ENCODE measurements at places on chromosomes 3 and 15. TPM values are rescaled to one million over a fixed set of nuclear protein-coding genes. Genes with fewer than 3 reads are reported as not detected.

DNA sequence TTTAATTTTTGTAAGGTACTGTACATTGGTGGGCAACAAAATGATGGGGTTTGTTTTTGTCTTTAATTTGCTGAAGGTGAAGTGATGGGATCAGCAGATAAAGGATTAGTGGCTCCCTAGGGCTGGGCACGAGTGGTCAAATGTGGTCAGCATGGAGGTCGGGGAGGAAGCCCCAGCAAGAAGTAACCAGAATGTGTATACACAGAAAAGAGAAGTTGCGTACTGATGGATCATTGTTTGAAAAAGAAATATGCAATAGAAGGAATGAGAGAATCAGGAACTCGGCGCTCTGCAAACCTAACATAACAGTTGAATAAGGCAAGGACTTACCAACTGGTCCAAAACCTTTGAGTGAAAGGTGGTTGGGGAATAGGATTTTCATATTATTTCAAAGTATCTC lies 1.5 kb downstream of the TMOD2 start:
- DNase-seq = no peak
- no peak overlapping the region for H3K4me3 ChIP-seq
- no peaks in the 10 kb centered on the region for H3K36me3 ChIP-seq
- H3K27ac ChIP-seq = no peak overlapping the region
- H3K4me1 ChIP-seq = peaks cover 12% of the 10 kb centered on the region
- peaks cover 8% of the 10 kb centered on the region for H3K27me3 ChIP-seq

The EPHB1 gene
- total RNA-seq = 0.60 TPM

The PLIN1 gene
- 0.75 TPM for total RNA-seq

DNA sequence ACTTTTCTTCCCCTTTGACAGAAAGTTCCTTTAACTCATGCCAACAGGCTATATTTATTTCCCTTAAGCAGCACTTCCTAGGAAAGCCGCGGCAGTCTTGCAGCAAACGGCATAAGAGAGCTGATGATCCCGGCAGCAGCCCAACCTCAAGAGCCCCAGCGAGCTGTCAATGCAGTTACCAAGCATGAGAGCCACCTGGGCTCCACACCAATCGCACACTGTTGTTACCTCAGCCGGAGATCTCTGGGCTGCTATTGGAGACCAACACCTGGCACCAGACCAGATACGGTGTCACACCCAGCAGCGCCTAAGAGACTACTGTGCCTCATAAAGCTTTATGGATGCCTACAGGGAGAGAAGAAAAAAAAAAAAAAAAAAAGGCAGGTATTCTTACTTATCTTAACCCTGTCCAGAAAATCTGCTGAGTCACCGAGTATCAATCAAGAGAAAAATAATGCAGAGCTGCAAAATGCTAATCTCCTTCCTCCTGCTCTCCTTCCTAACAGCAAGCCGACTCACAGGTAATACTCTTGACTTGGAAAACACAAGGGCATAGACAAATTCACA lies 11.7 kb downstream of the ABCC5 start:
- H3K36me3 ChIP-seq = peaks cover 4% of the 10 kb centered on the region
- peak; percentile 38 for DNase-seq
- no peak overlapping the region for H3K27ac ChIP-seq
- no peak overlapping the region for H3K4me3 ChIP-seq
- H3K4me1 ChIP-seq = peaks cover 3% of the 10 kb centered on the region
- no peaks in the 10 kb centered on the region for H3K27me3 ChIP-seq

DNA sequence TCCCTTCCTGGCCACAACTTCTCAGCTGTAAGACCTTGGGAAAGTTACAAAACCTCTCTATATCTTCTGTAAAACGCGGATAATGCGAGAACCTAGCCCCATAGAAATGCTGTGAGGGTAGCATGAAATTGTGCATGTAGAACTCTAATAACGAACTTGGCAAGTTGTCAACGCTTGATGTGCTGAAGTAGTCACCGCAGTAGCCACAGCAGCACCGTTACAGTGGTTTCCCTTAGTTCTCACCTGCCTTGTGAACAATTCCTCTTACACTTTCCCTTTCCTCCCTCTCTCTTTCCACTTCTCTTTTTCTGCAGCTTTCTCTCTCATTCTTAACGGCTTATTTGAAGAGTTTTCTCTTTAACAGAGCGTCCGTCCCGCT lies 447 bp upstream of the SHQ1 start:
- no peaks in the 10 kb centered on the region for H3K36me3 ChIP-seq
- peak overlapping the region; percentile 81 for H3K4me3 ChIP-seq
- H3K4me1 ChIP-seq = peaks cover 10% of the 10 kb centered on the region
- peak overlapping the region; percentile 16 for H3K27ac ChIP-seq

The P2RY14 gene
- total RNA-seq = 0.31 TPM

The PARP16 gene
- total RNA-seq = 19.3 TPM

DNA sequence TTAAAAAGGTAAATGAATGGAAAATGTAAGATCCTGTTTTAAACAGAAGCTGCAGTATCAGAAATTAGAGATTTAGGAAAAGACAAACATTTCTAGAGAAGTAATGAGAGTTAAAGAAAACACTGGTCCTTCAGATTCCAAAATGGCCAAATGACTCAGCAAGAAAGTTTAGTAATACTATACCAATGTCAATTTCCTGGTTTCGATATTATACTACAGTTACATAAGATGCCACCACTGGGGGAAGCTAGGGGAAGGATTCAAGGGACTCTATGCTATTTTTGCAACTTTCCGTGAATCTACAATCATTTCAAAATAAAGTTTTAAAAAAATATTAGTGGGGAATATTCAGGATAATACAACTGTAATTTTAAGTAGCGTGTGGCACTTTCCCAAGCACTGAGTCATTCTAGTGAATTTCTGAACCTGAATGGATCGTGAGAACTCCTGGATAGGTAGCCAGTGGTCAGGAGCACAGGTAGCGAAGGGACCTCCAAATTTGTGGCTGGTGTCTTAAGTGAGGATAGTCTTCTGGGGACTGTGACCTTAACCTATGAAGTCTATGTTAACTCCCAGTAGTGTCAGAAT lies 37.6 kb downstream of the TMCC1 start:
- H3K27me3 ChIP-seq = no peaks in the 10 kb centered on the region
- H3K27ac ChIP-seq = no peak overlapping the region
- no peak for DNase-seq

The CBLB gene
- 230 TPM for total RNA-seq

GRCh38 chr3:127165694-127166485 lies 27.0 kb upstream of the PRR23E start:
- H3K4me1 ChIP-seq = no peaks in the 10 kb centered on the region
- H3K27me3 ChIP-seq = no peaks in the 10 kb centered on the region
- no peaks in the 10 kb centered on the region for H3K36me3 ChIP-seq

DNA sequence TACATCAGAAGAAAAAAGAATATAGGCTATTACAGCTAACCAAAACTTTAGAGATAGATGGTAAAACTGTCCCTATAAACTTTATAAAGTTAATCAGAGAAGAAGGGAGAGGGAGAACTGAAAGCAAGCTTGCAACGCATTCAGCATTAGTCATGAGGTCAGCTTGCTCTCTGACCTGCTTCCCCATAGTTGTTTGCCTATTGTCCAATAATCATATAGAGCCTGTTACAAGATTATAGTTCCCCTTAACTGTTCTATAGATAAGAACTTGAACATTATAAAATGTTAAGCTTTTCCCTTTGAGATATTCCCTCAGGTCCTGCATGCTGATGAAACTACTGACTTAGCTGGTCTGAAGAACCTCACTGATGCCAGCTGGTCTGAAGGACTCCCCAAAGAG lies 74.5 kb downstream of the CPNE4 start:
- no peak overlapping the region for H3K27ac ChIP-seq
- no peaks in the 10 kb centered on the region for H3K27me3 ChIP-seq
- DNase-seq = no peak
- no peaks in the 10 kb centered on the region for H3K36me3 ChIP-seq

DNA sequence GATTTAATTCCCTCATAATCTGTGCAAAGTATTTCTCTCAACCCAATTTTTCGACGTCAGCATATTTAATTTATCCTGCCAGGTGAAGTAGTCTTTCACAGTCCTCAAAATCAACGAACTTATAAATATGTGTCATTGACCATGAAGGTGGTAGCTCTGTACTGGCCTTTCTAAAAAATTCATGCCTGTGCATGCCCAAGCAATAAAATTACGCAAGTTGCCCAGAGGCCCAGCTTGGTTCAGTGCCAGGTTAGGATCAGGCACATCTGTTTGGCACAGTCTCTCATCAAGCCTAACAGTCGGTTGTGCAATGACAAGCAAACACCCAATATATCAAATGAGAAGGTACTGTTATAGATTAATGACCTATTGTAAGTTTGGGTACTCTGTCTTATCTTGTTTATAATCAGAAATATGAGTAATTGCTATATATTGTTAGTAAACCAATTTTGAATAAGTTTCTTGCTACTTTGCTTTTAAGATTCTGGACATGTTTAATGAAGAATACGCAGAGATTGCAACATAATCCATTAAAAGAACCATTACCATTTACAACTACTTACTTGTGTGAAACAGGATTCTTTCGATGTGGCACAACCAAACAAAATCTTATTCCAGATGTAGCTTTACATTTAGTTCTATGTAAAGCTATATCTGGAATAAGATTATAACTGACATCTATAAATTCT lies 159.0 kb upstream of the IL12A start:
- no peak overlapping the region for H3K4me3 ChIP-seq
- H3K27ac ChIP-seq = no peak overlapping the region
- DNase-seq = no peak
- no peaks in the 10 kb centered on the region for H3K36me3 ChIP-seq
- H3K4me1 ChIP-seq = no peaks in the 10 kb centered on the region

GRCh38 chr3:97970156-97970555 lies 2.1 kb downstream of the RIOX2 start:
- H3K36me3 ChIP-seq = peaks cover 11% of the 10 kb centered on the region
- peaks cover 12% of the 10 kb centered on the region for H3K4me1 ChIP-seq
- no peaks in the 10 kb centered on the region for H3K27me3 ChIP-seq
- no peak for DNase-seq
- no peak overlapping the region for H3K4me3 ChIP-seq

DNA sequence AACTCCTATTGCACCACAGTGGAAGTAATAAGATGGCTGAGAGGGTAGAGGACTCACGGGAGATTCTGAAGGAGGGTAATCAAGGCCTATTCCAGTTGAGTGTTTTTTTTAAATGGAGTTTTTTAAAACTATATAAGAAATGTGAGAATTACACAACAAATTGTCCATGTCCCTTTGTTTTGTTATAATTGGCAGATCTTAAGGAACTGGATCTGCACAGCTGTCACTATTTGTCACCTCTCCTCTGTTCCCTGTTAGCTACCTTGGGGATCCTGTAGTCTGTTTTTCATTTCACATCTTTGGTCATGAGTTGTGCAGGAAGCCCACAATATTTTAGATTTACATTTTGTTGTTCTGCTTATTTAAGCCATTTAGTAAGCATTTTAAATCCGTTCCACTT lies 77.3 kb upstream of the TSPAN3 start:
- H3K4me1 ChIP-seq = peaks cover 6% of the 10 kb centered on the region
- H3K27me3 ChIP-seq = no peaks in the 10 kb centered on the region
- H3K4me3 ChIP-seq = no peak overlapping the region
- no peak overlapping the region for H3K27ac ChIP-seq
- no peak for DNase-seq

- no peaks in the 10 kb centered on the region for H3K36me3 ChIP-seq
- H3K4me3 ChIP-seq = no peak overlapping the region
- no peak overlapping the region for H3K27ac ChIP-seq
Observed at GRCh38 chr3:140167600-140168281, 232.8 kb downstream of the CLSTN2 start.

All from natural killer cell (primary cell).